ENCODE measurements at places on chromosomes 12 and 14.

DNA sequence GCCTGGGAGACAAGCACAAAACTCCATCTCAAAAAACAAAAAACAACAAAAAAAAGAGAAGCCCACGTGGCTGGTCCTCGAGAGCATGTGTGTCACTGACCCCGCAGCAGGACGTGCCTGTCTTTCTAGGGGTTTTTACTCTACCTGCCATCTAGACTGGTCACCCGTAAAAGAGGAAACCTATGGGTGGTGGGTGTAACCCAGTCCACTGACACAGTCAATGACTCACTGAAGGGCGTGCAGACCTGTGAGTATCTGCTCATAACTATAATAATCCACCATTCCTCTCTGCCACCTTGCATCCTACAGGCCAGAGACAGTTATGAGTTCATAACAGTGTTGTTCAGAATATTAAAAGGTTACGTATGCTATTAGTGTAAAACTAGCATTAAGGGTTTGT lies 4.6 kb downstream of the GOLGA3 start:
- no peak for DNase-seq

DNA sequence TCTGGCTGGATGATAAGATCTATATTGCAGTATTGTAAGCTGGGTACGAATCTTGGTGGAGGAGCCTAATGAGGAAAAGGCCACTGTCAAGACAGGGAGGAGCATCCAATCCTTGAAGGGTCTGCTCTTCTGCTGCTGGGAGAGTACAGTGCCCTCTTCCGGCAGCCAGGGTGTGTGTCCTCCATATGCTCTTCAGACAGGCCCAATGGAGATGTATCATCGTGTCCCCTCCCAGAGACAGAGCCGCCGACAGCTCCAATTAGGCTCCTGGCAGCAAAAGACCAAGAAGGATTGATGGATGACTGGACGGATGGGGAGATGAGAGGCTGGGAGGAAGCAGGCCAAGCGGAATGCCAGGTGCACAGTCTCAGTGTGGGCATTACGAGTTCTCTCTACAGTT lies 51.6 kb upstream of the PIWIL1 start:
- DNase-seq, result no peak

- no peak for DNase-seq
Measured at GRCh38 chr14:33996462-33996861, 45.6 kb upstream of the EGLN3 start.

- no peak for DNase-seq
Measured at GRCh38 chr12:18998343-18999261, 130.9 kb upstream of the PLEKHA5 start.

DNA sequence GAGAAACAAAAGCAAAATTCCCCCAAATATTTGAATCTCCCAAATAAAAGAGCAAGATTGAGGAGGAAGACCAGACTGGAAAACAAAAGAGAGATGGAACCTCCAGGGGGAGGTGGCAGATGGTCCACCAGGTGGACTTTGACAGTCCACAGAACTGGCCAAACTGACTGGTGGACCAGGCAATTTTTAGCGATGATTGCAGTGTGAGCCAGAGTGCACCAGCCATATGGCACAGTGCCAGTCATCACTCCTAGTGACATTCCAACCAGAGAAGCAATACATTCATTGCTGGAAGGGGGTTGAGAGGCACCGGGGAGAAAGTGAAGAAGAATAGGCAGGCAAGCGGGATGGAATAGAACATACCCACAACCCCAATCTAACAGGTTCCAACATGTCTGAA lies 182.9 kb downstream of the EXOC5 start:
- no peak for DNase-seq

GRCh38 chr12:124651516-124652273 lies 84.3 kb upstream of the NCOR2 start:
- no peak for DNase-seq

DNA sequence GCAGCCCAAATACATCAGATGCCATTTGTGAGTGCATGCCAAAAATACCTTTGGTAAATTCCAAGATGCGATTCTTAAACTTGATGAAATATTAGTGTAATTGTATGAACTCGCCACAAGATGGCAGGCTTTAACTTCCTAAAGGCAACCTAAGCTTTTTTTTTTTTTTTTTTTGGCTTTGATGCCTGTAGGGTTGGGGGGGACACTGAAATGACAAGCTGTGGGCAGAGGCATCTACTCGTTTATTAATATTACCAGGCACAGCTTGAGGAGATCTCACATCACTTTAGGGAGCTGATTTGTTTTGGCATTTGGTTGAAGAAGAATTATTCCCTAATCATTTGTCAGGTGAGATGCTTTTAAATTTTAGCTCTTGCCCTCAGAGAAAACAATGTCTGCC lies 126.7 kb upstream of the CCDC196 start:
- no peak for DNase-seq

DNA sequence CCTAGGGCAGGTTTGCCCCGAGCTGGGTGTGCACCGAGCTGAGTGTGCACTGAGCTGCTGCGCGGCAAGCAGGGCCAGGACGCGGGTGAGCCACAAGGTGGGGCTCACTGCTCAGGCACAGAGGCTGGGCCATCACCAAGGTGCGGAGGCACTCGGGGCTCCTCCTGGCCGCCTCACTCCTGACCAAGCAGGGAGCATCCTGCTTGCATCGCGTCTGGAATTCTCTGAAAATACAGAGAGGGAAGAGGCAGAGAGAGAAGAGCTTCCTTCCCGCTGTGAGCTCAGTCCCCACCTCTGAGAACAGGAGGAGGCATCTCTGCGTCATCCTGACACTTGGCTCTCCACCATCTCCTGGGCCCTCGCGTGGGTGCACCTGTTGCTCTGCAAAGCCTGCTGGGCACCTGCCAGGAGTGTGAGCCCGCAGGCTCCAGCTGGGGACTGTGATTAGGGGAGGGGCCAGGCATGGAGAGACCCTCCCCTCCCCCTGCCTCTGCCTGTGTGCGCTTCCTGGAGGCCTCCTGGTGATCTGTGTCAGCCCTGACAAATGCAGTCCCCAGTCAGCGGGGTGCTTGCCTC lies 116.3 kb downstream of the GLT1D1 start:
- no peak for DNase-seq

- DNase-seq, result no peak
Measured at GRCh38 chr14:60064491-60065072, 27.1 kb upstream of the PCNX4 start.

DNA sequence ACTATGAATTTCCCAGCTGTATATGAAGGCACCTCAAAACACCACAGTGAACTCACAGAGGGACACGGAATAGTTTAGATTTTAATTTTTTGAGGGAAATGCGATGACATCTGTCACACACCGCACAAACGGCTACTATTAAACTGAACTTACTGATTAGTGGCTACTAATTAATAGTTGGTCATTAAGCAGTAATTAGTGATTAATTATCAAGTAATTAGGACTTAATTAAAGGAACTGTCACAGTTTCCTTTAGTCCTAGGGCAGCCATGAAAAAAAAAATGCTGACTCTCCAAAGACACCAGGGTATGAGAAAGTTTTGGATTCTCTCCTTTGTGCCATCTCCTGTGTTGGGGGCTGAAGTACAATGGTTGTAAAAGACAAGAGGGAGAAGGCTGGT lies 2.9 kb downstream of the OAS1 start:
- DNase-seq, result no peak

- DNase-seq, result no peak
Measured at GRCh38 chr14:57657487-57657886, 163.8 kb upstream of the CCDC198 start.

- DNase-seq, result no peak
Measured at GRCh38 chr12:82968631-82969367, 282.1 kb downstream of the TMTC2 start.

- DNase-seq, result no peak
Measured at GRCh38 chr12:64583771-64584421, 26.4 kb upstream of the RASSF3 start.

DNA sequence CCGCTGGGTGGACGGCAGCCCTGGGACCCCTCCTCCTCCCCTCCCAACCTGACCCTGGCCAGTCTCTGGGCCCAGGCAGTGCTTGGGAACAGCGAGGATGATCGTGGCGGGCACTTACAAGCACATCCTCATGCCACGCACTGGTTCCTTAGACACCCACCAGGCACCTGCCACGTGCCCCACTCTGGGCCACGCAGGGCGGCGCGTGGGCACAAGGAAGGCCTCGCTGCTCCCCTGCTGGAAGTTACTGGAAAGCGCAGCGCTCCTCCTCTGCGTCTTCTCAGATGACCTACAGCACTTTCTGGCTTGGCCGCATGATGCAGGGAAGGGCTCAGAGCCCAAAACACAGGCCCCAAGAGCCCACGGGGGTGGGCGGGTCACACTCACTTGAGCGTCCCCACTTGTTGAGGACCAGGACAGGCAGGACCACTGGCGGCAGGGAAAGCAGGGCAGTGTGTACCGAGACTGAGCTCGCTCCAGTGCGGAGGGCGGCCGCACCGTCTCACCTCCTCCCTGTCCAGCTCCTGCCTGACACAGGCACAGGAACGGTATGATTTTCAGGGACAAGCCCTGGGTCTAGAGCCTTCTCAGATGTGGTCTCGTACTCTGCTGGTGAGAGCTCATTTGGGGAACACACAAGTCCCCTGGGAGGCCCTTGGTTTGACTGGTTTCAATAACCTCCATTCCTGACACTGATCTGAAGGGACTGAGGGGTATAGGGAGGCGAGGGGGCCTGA lies 128.3 kb upstream of the EVL start:
- no peak for DNase-seq

Data from activated CD4-positive, alpha-beta T cell treated with anti-CD3 and anti-CD28 coated beads, Interleukin-2, amount 50 U/mL, for 4 hours (primary cell).